ENCODE measurements at places on chromosomes 2 and 18.

GRCh38 chr18:23718243-23718720, 29.0 kb downstream of the LAMA3 start:
- DNase-seq, result peak; percentile 35

DNA sequence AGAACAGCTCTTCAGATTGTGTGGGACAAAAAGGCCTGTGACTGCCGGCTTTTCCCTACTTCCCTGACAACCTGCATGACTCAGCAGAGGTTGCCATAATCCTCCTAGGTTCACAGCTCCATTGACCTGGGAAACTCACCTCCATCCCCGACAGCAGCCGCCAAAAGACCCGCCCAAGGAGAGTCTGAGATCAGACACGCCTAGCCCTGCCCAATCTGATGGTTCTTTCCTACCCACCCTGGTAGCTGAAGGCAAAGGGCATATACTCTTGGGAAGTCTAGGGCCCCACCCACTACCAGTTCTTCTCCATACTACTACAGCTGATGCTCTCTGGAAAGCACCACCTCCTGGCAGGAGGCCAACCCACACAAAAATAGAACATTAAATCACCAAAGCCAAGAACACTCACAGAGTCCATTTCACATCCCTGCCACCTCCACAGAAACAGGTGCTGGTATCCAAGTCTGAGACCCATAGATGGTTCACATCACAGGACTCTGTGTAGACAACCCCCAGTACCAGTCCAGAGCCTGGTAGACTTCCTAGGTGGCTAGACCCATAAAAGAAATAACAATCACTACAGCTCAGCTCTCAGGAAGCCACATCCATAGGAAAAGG, 140.6 kb downstream of the NETO1 start:
- no peak for DNase-seq

DNA sequence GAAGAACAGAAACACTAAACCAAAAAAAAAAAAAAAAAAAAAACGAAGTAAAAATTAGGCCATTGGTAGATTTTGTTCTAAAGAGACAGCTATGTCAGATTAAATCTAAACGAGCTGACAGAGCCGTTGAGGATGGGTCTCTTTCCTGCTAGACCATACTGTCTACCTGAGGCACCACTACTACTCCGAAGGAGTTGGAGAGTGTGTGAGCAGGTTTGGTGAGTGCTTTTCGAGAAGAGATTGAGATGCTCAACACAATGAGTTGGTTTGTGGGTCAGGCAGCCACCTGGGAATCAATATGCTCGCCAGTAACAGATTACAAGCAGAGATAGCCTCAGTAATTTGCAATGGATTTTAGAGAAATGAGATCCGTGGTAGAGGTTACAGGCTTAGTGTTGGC, 281.5 kb upstream of the EPAS1 start:
- DNase-seq, result no peak

DNA sequence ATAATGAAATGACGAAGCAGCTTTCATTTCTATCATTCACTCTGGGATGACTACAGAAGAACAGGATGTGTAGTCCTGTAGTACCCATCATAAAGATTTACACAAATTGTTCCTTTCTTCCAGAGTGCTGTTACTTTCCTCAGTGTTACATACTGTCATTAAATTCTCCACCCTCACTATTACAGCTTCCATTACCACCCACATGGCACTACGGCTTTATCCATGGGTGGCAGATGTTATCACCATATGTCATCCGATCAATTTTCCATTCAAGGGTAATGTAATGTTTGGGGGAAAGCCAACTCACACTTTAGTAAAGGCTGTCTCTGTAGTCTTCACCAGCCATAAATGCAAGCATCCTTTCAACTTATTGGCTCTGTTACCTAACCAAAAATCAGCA, 7.1 kb upstream of the CSRNP3 start:
- no peak for DNase-seq

DNA sequence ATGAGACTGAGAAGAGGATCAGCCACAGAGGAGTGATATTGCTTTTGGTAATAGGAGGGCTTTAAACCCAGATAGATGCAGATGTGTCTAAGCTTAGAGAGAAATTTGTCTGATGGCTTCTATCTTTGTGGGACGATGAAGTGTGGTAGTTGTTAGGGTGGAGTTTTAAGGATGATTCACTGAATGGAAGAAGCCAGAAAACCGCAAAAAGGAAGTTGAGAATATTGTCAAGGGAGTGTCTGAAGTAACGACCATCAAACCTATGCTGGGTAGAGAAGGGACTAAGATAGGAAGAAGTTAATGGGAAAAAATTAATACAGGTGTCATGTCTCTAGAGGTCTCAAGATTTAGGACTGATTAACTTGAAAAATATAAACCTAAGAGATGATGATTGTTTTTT, 195.6 kb upstream of the MC4R start:
- DNase-seq, result no peak

DNA sequence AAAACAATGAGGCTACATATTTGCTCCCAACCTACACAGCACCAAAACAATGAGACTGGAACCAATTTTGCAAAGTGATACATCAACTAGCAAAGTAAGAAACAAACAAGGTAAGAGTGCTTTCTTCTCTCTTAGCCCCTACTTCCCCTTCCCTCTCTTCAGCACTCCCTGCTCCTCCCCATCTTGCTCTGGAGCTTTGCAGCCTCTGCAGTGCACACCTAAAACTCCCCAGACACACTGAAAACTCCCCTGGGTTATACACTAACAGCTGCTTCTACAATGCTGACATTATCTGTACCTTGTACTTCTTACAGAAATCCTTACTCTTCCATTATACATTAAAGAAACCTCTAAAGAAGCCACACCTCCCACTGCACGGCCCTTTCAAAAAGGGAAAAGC, 93.7 kb downstream of the RBMS1 start:
- DNase-seq, result no peak

DNA sequence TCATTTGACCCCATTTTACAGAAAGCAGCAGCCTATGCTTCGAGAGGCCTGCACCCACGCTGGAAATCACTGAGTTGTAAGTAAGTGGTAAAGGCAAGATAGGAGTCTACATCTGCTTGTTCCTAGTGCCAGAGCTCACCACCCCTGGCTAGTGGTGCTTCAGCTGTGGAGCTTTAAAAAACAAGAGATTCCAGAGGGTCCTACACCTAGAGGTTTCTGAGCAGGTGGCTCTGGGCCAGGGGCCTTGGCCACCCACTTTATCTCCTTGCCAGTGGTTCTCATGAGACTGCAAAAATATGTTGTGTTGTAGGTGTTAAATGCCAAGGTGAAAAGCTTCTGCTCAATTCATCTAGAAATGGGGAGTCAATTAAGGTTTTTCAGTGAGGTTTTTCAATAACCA, 60.0 kb upstream of the SERTAD2 start:
- DNase-seq, result no peak

- DNase-seq, result peak; percentile 32
These were observed 81.8 kb downstream of the HDAC4 start for GRCh38 chr2:239318790-239319661.

DNA sequence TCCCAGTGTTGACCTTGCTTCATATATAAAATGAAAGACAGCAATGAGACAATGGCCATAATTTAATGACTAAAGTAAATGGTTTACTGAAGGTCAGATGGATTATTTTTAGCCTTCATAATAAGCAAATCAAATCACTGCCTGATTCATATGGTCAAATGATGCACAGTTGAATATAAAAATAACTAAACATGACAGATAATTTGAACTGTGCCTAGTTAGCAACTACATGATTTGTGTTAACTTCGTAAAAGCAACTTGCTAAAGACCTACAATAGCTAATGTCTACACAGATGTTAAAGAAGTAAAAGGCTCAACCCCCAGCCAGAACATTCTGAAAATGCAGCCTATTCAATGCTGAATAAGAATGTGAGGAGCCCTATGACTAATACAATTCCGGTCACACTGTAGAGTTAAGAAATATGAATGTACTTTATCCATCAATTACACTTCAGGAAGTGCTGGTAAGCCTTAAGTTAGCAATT, 590.8 kb upstream of the CDH2 start:
- peak; percentile 90 for DNase-seq

DNA sequence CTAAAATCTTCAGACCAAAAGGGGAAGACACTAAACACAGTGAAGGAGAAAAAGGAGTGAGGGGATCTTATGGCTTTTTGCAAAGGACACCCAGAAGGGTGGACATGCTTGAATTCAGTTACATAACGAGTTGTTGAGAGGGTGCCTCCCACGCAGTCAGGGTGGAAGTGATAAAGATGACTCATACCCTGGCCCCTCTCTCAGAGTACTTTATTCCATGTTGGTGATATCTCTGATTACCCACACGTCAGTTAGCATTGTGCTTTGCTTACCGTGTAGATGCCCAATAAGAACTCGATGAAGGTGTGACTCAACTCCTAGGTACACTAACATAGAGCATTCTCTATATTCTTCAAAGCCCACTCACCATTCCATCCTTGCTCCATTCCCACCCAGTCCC, 44.4 kb downstream of the EN1 start:
- DNase-seq, result no peak

DNA sequence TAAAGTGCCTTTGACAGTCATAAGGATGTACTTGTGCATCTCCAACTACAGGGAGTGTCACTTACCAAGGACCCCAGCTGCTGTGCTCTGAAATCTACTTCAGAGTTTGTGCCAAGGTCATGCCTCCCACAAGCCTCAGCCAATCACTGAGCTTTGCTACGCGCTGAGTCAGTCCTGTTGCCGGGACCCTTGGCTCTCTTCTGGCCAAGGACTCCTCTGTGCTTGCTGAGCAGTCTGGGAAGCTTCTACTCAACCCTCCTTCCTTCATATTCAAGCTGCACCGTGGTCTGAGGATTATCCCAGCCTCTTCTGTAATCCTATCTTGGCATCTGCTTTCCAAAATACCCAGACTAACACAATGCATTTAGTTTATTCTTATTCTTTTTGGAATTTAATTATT, 398.9 kb upstream of the FANCL start:
- no peak for DNase-seq

GRCh38 chr2:189037518-189037917, 63.3 kb downstream of the COL3A1 start:
- peak; percentile 81 for DNase-seq

- DNase-seq, result peak; percentile 70
These were observed 80.5 kb downstream of the NRXN1 start for GRCh38 chr2:50951437-50951836.

DNA sequence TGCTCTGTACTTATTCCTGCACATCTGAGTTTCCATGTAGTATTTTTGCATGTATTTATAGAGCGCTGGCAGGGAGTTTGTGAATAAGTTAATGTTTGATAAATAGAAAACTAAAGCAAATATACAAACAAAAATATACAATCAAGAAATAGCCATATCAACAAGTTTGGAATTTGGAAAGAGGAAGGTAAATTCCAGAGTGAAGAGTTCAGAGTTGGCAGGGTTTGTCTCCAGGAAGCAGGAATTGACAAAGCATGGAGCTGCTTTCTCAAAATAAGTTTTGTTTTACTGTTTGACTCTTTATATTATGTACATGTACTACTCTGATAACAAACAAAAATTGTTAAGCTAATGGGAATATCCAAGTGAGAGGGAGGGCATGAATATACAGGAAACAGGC, 80.3 kb downstream of the SPOPL start:
- DNase-seq, result no peak

DNA sequence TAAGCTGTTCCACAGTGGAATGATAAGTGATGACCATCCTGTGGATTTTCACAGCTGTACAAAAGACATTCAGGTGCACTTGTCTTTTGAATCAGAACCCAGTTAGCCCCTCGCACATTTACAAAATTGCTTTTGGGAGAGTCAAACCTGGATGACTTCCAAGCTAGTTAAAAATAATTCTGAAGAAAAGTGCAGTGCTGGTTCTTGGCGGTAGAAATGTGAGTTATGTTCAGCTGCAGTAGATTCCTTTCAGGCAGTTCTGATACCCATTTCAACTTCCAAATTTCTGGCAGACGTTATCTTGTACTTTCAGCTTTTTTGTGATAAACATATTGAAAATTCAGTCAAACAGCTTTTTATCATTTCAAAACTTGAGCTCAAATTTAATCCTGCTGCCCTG, 324.7 kb downstream of the NRXN1 start:
- DNase-seq, result no peak

DNA sequence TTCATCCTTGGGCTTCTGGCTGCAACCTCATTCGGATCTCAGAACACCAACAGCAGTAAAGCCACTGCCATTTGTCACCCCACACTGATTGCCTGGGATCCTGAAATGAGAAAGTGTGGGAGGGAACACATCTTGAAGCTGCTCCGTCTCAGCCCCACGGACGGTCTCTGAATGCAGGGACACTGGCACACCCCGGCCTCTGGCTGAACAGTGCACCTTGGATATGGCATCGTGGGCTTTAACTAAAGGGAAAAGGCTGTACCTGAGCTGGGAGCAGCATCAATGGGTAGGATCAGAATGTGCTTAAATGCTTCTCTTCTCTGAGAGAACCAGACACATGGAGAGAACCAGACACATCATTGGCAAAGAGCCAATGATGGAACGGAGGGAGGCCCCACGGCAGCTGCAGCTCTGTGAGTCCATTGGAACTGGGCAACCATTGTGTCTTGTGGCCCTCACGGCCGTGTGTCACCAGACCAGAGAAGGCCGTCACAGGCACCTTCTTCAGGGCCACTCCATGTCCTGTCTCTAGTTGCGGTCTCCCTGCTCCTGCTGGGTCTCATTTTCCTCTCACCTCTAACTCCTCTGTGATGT, 193.4 kb upstream of the MYT1L start:
- DNase-seq, result no peak

DNA sequence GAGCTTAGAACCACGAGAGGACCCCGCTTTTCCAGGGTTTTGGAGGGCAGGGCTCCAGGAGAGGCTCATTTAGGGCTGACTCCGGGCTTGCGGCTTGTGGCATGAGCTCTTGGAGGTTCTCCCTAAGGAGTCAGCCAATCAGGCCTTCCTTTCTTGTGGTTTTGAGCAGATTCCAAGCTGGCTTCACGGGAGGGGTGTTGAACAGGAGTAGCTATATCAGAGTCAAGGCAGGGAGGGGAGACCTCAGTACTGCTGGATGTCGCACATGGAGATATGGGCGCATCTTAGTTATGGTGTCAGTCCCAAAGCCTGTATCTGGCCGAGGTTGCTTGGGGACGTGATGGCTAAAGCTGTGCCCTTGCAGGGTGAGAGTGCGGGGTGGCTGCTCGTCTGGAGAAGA, 98.6 kb downstream of the AGAP1 start:
- DNase-seq, result peak; percentile 56

DNA sequence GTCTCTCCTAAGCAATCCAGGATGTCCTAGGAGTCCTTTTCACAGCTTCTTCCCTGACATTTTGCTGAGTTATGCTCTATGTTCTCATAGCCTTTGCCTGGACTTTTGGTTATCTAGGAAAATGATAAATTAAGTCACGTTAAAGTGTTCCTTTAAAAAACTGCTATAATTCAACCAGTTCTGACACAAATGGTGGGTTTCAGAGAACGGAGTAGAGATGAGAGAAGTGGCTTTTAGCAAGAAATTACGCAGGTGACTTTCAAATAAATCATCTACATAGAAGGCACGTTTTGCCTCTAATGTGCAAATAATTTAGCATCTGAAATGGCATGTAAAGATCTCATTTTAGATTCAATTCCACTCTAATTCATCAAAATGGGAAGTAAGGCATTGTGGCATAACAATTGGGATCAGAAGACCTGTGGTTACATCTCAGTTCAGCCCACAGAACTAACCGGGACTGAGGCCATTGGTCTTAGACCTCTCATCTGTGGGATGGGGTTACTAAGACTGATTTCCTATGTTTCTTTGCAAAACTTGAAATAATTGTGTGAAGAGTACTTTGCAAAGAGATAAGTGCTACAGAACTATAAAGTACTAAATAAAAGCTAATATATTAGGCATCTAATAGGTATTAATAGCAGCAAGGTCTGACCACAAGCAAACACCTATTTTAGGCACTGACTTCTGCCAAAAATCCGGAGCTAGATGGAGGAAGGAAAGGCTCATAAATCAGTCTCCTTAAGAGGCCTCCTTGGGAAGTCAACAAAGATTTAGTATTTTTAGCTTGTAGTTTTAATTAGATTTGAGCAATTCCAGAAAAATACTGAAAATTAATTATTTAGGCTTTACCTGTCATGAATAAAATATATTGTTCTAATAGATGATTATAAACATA, 211.4 kb downstream of the PIEZO2 start:
- no peak for DNase-seq

Measured in fibroblast of upper back skin (primary cell).